NCI-H146 (cell line): ENCODE measurements at places on chromosomes 2 and 18.

GRCh38 chr2:156908825-156909224, 348.7 kb upstream of the GALNT5 start:
- no peak for DNase-seq

DNA sequence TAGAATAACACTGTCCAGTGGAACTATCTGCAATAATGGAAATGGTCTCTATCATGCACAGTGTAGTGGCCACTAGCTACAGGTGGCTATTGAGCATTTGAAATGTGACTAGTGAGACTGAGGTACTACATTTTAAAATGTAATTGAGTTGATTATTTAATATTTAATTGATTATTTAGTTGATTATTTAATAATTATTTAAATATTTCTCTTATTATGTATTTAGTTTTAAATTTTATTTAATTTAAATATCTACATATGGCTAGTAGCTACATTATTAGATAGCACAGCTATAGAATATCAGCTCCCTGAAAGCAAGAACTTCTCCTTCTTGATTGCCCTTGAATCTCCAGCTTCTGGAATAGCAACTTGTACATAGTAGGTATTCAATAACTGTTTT, 12.8 kb upstream of the ZNF521 start:
- DNase-seq, result no peak

- no peak for DNase-seq
Measured at GRCh38 chr2:160509016-160509415, 15.4 kb upstream of the RBMS1 start.

GRCh38 chr2:67631483-67631882, 234.3 kb downstream of the ETAA1 start:
- no peak for DNase-seq

DNA sequence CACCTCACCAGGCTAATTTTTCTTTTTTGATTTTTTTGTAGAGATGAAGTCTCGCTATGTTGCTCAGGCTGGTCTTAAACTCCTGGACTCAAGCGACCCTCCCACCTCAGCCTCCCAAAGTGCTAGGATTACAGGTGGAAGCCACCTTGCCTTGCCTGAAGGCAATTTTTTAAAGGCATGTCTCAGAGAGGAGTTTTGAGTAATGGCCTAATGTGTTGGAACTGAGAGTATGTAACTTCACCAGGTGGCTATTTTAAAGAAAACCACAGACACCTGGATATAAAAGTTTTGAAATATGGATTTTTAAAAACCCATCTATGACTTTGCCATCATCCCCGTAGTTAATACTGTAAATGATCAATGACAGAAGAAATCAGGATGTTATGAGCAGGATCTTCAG, 119.8 kb upstream of the ATP8B1 start:
- no peak for DNase-seq

DNA sequence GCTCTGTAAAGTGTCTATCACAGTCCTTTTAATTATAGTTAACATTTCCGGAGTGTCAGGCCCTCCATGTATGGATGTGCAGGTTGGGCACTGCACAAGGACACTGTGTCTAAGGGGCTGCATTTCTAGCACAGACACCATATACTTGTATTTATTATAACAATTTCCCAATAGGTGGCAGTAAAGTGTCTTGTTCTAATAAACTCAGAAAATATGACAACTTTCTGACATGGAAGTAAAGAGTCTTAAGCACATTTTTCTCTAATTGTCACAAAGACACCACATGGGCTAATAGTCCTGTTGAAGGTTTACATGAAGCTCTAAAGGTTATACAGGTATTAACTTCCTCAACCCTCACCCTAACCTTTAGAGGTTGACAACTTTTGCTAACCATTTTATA, 156.6 kb downstream of the DYSF start:
- peak; percentile 26 for DNase-seq

DNA sequence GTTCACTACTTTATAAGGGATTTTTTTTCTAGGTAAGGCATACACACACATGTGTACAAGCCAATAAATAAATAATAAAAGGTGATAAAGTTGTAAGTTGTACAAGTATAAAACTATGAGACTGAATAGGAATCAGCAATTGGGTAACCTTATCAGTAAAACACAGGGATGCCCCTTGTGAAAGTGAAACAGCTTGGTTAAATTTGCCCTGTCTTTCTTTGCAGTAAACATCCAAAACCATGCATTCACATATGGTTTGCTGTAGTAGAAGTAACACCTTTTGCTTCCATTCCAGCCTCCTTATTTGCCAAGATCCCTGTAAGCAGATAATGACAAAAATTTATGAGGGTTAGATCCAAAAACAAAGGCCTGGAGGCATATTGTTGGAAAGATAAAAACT, 44.3 kb upstream of the NEUROD1 start:
- no peak for DNase-seq

DNA sequence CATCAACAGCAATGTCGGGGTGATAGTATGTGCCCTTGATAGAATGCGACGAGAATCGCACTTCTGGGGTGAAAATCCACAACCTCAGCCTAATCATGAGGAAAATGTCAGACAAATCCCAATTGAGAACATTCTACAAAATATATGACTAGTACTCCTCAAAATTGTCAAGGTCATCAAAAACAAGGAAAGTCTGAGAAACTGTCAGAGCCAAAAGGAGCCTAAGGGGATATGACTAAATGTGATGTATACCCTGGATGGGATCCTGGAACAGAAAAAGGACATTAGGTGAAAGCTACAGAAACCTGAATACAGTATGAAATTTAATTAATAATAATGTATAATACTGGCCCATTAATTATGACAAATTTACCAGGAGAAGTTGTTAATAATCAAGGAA, 7.6 kb upstream of the CACNB4 start:
- no peak for DNase-seq

- no peak for DNase-seq
Measured at GRCh38 chr18:3982541-3982940, 472.6 kb downstream of the DLGAP1 start.

DNA sequence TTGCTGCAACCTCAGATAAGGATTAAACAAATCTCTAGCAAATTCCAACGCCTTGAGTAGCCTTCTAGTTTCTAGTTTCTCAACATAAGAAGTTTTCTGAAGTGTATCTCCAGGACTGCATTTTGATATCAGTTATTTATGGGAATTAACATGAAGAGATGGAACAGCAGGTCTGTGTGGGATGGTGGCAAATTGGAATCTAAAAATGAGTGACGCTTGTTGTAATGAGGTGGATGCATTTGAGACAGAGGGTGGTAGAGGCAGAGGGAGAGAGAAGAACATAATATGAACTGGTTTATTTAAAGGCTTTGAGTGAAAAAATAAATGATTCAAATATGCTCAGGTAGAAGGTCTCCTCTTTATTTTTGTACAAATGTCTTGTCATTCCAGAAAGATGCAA, 446.8 kb upstream of the GCFC2 start:
- DNase-seq, result no peak

- peak; percentile 6 for DNase-seq
Measured at GRCh38 chr2:239026711-239027361, 179.0 kb downstream of the TWIST2 start.

DNA sequence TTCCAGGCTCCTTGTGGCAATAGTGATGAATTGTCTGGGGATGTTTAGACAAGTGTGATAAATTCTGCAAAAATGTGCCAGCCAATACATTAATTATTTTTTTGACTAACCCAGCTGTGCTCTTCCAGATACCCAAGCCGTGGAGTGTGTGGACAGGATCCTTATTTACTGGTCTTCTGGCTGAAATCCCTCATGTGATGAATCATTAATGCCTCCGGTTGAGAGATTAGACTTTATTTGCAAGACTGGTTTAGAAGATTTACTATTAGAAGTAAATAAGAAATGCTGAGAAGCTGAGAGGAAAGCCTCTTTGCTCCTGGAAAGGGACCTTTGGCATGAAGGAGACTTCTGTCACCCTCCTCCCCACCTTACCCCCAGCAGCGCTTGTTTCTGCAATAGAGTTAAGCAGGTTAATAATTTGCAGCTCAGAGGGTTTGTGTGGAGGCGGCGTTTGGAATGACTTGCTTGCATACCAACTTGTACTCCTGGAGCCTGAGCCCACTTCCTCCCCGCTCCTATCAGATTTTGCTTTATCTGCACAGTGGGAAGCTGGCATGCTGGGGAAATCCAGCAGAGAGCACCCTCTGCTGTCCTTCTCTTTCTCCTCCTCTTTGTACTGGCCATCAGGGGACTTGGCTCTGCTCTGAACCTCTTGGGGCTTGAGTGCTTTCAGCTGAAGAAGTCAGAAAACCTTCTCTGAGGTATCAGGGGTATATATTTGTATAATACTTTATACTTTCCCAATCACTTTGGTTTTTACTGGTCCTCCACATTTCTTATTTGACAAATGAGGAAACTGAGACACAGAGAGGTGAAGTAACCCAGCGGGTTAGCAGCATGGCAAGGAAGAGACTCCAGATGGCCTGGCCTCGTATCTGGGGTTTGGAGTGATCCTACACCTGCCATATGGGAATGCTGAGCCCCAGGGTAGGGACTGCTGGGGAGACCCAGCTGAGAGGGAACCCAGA, 16.3 kb downstream of the SLC3A1 start:
- DNase-seq, result peak; percentile 79

DNA sequence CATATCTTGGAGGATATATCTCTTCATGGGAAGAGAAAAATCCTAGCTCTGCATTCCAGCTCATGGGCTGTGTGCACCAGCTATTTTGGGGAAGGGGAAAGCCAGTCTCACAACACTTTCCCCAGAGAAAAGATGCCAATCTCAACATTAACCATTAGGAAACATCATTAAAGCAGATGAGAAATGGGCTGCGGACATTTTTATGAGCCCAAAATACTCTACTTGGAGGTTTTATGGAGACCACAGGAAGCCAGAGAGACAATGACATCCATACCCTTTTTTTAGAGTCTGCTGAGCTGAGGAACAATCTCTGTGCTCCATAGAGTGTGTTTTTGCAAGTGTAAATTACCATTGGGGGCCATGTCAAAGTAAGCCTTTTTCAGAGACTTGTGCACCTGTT, 213.7 kb downstream of the TRIB2 start:
- DNase-seq, result no peak

GRCh38 chr18:6776188-6776587, 46.7 kb downstream of the ARHGAP28 start:
- DNase-seq, result no peak

DNA sequence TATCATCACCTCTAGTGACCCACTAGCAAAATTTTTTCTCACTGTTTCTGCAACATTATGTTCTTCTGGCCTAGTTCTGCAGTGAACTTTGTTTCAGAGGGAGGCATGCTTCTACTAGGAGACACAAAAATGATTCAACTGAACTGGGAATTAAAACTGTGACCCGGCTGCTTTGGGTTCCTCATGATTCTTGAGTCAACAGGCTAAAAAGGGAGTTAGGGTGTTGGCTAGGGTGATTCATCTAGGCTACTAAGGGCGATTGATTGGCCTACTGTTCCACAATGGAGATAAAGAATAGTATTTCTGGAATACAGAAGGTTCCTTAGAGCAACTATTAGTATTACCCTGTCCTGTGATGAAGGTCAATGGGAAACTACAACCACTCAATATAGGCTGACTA, 179.5 kb downstream of the PPP1R1C start:
- no peak for DNase-seq

DNA sequence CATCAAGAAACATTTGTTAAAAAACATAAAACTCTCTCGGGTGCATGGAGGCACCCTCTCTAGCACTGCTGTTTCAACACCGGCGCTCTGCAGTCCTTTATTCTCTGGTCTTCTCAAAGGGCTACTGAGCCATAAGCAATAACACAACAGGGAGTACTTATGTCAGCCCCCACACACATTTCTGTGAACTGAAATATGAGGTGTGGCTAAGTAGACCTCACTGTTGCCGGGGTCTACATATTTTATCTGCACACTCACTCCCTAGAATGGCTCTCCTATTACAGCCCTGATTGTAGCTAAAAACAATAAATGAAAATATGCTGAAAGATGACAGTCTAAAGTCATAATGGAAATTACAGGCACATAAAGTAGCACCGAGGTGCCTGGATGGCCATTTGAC, 235.1 kb downstream of the GRB14 start:
- DNase-seq, result no peak

GRCh38 chr2:187294043-187294442, 154.0 kb downstream of the CALCRL start:
- DNase-seq, result no peak

GRCh38 chr2:108613261-108614042, 79.2 kb downstream of the LIMS1 start:
- no peak for DNase-seq

DNA sequence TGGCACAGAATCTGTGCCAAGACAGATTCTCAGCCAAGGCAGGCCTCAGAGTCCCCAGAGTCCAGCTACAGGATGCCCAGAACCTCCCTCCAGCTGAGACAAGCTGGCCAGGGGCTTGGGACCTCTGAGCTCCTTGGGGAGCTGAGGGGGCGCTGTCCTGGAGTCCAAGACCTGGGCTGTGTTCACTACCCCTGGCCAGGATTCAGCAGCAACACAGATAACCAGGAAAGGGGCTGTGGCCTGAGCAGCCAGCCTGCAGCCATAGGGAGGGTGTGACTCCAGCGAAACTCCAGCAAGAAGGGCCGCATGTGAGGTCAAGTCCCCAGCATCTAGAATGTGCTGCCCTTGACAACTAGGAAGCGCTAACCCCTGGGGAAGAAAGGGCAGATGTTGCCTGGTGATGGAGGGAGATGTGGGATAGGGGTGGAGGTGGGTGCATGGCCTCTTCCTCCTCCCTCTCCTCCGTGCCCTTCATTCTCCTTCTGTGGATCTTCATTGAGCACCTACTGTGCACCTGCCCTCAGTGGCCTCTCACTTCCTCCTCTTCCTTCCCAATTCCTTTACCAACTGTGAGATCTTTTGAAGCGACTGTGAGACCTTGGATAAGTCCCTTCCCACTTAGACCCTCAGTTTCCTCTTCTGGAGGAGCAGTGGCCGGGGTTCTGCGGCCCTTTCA, 7.7 kb upstream of the ARID5A start:
- no peak for DNase-seq

GRCh38 chr2:18483896-18484295, 76.6 kb downstream of the RDH14 start:
- no peak for DNase-seq

DNA sequence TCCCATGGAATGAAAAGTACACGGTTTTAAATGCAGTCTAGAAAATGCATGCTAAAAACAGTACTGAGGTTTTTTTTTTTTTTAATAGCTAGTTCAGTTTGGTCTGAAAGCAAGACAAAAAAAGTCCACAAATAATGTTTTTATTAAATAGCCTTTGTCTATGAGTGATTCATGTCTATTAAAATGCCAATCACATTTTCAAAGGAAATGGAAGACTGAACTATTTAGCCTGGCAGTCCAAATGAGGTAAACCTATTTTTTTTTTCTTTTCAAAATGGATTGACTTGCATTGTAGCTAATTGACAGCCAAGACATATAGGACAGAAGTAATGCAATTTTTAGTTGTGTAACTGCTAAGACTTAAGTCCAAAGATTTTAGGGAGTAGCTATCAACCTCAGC, 90.3 kb downstream of the LRP1B start:
- no peak for DNase-seq

DNA sequence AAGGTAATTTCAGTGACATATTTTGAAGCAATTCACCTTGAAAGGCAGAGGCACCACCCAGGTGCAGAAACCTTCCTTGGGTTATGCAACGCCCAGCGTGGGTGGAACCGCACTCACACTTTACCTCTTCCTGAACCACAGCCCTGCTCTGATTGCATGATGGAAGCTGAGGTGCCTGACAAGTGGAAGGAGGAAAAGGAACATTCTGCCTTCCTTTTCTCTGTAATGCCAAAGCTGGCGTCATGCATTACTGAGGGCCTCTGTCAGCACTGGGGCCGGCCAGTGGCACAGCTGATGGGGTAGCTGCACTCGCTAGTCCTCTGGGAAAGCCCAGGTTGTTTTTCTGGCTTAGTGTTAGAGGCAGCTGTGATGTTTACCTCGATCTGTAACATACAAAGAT, 266.5 kb downstream of the NEDD4L start:
- DNase-seq, result no peak

- no peak for DNase-seq
Measured at GRCh38 chr2:134758633-134759032, 39.8 kb upstream of the TMEM163 start.

GRCh38 chr2:86672027-86672545, 48.0 kb upstream of the RMND5A start:
- DNase-seq, result no peak
